ENCODE measurements at places on chromosomes 5 and 9.
A peak's percentile ranks its signal among the peaks of the same experiment; 100 is the strongest.

GRCh38 chr9:71790296-71790695 is 22.0 kb upstream of the CEMIP2 start:
- DNase-seq: no peak

DNA sequence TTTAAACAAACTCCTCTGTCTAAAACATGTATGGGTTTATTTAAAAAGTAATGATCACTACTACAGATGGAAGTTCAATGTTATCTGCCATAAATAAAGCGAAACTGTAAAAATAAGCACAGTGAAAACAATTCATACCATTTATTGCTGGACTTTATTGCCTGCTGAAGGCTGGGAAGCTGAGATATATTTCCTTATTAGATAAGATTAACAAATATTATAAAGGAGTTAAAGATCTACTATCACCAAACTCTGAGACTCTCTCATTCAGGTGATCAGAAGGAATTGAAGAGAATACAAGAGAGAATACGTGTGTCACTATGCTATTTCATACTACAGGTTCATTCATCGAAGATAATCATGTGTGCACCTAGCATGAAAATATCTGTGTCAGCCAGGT is 190.9 kb upstream of the ATP10B start:
- no peak for DNase-seq

DNA sequence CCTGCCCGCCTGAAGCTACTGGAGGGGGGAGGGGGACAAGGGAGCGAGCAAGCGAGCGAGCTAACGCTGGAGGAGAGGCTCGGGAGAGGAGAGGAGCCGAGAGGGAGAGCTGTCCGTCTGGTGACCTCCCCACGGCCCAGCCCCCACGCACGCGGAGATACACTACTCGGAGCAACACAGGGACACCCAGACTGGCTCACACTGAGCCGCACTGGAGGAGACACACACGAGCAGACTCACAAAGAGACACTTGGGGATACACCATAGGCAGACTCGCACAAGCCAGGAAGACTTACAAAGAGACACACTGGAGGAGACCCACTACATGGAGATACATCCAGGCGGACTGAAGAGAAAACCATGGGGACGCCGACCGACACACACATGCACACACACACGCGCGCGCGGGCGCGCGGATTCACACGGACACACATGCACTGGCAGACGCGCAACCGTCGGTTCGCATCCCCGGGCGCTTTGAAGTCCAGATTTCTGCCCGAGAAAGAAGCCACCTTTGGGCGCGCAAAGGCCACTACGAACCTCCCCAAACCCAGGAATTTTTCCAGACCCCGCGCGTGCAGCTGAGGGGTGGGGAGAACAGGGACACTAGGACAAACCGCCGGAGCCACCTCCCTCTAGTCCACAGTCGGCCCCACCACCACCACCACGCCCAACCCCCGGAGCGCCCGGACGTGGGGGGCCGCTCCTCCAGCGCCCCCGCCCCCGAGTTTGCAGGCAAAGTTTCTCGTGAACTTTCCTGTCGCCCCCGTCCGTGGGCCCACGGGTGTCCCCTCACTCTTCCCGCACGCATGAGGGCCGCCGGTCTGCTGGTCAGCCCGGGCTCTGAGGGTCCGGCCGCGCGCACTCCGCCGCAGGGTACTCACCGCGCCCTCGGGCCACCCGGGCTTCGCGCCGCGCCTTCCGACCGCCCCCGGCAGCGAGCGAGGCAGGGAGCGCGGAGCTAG is 571 bp downstream of the CNTFR start:
- no peak for DNase-seq

- DNase-seq: no peak
Observed at GRCh38 chr5:16788957-16789356, 147.1 kb downstream of the MYO10 start.

DNA sequence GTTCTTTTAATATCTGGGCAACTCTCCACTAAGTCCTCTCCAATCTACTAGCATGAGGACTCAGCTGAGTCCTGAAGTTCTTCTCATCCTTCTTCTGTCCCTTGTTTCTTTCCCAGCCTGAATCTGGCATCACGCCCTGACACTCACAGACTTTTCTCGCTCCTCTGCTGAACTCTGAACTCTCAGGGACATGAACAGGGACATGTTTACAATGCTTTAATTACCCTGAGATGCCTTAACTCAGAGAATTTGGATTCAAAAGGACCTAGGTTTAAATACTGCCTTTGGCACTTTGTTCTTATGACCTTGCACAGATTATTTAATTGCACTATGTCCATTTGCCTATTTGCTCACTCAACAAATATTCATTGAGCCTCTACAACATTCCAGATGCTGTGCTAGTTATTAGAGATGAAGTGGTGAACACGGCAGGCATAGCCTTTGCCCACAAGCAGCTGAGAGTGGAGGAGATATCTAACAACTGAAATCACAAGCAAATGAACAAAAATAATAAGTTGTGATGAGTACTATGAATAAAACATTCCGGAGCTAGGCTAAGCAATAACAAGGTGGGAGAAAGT is 106.0 kb downstream of the ADRB2 start:
- DNase-seq: no peak

DNA sequence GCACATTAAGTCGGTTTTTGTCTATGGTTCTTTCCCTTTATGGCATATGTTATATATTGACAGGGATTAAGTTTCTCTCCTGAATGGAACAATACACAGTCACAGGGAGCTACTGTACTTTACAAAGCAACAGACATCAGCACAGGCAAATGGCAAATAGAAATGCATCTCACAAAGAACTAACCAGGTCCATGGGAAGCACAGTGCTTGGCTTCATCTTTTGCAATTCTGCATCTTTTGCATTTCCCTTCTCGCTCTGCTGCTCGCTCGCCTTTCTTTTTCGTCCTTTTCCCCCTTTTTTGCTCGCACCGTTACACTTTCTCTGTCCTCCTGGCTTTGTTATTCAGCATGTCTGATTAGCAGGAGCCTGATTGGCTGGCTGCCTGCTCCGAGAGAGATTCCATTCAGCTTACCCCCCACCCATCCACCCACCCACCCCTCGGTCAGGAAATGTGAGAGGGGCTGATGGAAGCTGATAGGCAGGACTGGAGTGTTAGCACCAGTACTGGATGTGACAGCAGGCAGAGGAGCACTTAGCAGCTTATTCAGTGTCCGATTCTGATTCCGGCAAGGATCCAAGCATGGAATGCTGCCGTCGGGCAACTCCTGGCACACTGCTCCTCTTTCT is at the start of gene ADAMTSL1:
ADAMTSL1 (plus strand) TSS at position 502 of the 628 bp plus-strand sequence; CDS start at position 582, 80 bp downstream.
- peak; percentile 31 for DNase-seq

DNA sequence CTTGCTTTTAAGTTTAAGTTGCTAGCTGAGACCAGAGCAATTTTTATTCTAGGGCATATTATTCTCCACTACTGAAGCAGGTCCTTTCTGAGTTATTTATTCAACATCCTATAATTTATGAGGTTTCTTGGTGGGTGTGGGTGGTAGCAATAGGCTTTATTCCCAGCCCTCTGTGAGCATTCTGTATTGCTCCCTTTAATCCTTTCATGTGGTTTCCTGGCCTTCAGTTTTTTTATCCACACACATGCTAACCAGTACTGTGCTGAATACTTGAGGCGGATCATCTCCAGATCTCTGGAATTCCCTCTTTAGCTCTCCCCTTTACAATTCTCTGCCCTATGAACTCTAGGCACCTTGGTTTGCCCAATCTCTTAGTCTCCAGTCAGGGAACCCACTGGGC is 91.8 kb upstream of the GLRA1 start:
- DNase-seq: no peak

- no peak for DNase-seq
Observed at GRCh38 chr9:20289423-20290010, 332.8 kb downstream of the MLLT3 start.

DNA sequence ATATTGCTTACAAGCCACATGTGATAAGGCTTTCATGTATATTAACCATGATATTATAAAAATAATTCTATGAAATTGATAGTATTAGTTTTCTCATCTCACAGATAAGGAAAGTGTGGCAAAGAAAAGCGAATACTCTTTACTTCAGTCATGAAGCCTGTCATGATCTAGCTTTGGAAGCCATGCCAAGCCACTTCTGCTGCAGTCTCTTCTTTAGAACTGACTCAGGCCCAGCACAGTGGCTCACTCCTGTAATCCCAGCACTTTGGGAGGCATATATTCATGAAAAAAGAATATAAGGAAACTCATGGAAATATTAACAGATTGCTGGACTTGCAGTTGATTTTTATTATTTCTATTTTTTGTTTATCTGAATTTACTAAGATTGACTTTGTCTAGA is 42.9 kb upstream of the PJA2 start:
- DNase-seq: no peak

GRCh38 chr9:36731068-36731956 is 158.6 kb downstream of the MELK start:
- no peak for DNase-seq

DNA sequence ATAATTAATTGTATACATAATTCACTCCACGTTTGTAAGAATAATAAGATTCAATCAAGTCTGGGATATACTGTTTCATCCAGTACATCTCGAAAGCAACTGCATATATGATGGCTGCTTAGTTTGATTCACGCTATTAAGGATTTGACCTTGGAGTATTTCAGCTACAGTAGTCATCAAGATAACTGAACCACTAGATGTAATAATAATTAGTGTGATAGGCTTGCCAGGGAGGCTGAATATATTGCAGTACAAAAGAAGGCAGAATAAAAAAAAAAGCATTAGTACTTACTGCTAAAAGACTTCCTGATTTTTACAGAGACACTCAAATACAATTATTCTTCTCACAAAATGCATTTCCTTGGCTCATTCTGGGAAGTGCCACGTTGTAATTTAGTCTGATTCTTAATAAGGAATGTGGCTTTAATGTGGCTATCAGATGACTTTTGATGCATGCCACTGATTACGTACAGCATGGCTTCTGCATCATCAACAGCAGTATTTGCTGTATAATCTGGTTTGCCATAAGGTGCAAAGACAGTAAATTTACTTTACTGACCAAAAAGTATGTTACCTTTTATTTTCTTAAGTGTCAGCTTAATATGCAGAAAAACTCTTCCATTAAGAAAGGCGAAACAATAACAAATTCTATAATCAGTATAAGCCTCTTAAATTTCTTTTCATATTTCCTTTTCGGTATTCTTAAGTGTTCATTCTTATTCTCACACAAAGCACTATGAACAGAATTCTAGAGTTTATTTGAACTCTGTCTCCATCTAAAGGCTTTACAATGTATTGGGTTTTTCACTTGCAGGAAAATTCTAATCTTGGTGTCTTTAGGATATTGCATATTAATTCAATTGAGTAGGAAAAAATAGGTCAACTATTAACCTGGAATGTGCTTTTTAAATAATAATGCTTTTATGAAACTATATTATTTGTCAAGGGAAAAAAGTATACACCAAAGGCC is 166.4 kb downstream of the SLF1 start:
- DNase-seq: no peak

DNA sequence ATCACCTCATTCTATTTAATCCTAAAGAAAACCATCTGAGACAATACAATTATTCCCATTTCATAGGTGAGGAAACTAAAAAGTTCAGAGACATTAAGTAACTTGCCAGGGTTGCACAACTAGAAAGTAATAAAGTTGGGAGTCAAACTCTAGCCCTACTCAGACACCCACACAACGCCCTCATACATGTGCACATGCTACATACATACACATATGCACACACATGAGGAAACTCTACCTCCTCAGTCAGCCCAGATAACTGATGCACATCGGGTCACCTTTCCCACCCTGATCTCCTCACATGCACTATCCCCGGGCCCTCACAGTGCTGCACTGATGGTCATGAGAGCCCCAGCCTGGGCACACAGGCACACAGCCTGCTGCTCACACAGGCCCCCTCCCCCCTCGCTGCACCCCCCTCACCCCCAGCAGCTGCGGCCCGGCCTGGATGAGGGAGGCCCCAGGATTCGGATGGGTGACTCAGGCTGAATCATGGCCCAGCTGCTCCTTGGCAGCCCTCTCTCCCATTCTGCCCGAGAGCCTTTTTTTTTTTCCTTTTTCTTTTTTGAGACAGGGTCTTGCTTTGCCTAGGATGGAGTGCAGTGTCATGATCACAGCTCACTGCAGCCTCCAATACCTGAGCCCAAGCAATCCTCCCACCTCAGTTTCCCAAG is 5.0 kb upstream of the GPRIN1 start:
- peak; percentile 60 for DNase-seq

DNA sequence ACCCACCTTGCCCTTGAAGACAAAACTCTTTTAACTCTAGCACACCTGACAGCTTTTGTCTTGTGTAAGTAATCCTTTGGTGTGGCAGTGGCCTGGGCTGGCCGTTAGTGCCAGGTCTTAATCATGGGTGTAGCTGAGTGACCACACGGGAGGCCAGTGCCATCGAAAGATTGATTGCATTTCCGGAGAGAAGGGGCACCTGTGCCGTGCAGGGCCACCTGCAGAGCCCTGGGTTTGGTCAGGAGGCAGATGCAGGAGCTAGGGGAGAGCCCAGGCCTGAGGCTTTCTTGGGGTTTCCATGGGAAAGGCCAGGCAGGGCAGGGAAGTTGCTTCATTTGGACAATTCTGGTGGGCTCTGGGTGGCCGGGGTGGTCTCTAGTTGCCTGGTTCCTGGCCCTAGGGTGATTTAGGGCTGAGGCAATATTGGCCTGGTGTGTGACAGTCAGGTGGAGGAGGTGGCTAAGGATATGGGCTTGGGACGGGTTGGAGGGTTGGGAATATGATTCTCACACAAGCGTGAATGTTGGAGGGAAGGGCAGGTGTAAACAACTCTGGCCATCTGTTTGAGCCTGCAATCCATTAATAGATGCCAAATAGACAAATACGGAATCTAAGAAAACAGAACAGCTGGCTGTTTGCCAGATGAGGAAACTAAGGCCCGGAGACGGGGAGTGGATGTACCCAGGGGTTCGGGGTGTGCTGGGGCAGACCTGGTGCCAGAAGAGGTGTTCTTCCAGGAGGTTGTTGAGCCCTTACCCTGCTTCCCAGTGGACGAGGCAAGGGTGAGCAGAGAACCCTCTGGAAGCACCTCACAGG is 4.6 kb downstream of the DBH start:
- no peak for DNase-seq

- DNase-seq: no peak
Observed at GRCh38 chr9:93231121-93231694, 47.3 kb downstream of the WNK2 start.

GRCh38 chr9:73270967-73271721 is 119.5 kb downstream of the ANXA1 start:
- DNase-seq: peak; percentile 96

- no peak for DNase-seq
Observed at GRCh38 chr5:122220511-122220910, 91.2 kb downstream of the ZNF474 start.

GRCh38 chr5:124280079-124280478 is 466.4 kb downstream of the ZNF608 start:
- no peak for DNase-seq

- no peak for DNase-seq
Observed at GRCh38 chr9:2253636-2254580, 238.8 kb downstream of the SMARCA2 start.

DNA sequence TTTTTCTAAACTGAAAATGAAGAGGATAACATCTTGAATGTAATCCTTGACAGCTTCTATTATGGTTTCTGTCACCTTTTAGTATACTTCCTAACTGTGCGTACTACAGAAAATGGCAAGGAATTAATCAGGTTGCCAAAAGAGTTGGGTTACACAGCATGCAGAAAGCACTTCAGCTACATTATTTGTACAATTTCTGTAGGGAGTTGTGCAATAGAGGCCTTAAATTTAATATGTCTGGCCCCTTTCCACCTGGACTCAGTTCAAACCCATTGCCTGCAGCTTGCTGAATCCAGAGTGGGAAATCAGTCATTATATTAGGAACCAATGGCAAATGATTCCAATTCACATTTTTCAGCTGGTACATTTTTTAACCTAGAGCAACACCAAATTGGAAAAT is 549.7 kb downstream of the CSNK1G3 start:
- peak; percentile 17 for DNase-seq

GRCh38 chr9:18253950-18254349 is 220.0 kb upstream of the ADAMTSL1 start:
- no peak for DNase-seq
